ENCODE measurements at places on chromosomes 1 and 21.

GRCh38 chr21:15010645-15011044, 54.2 kb downstream of the NRIP1 start:
- DNase-seq, result no peak

DNA sequence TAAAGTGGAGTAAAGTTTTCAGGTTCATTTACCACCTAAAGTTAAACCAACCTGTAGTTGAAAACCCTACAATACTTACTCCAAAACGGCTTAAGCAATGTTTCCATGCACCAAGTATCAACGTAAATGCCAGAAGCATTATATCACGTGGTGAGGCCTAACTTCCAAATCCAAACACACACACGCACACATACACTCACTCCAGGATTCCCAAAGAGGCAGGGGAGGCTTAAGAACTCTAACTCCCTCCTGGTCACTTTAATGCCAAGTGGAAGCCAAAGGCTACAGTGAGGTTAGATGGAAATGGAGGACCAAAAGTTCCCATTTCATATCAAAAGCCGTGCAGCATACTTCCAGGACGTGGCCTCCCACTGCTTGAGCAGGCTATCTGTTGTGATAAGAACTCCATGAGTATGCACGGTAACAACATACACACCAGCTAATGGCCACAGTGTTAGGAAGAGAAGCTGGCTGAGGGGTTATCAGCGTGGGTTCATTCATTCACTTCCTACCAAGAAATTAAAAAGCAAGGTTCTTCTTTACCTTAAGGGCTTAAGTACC, 224.1 kb downstream of the SLC45A1 start:
- no peak for DNase-seq

DNA sequence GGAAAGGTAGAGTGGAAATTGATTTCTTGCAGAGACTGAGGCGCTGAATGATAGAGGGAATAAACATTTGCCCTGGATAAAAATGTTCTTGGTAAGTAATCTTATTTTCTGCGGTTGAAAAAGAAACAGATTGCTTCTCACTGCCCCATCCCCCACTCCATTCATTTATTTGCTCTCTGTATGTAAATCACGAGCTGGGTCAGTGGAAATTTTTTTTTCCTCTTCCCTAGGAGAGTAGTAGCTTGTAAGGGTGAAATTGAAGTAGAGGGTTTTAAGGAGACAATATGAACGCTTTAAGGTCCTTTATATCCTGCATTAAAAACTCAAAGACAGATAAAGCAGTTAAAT, 1.4 kb upstream of the BRINP3 start:
- no peak for DNase-seq

DNA sequence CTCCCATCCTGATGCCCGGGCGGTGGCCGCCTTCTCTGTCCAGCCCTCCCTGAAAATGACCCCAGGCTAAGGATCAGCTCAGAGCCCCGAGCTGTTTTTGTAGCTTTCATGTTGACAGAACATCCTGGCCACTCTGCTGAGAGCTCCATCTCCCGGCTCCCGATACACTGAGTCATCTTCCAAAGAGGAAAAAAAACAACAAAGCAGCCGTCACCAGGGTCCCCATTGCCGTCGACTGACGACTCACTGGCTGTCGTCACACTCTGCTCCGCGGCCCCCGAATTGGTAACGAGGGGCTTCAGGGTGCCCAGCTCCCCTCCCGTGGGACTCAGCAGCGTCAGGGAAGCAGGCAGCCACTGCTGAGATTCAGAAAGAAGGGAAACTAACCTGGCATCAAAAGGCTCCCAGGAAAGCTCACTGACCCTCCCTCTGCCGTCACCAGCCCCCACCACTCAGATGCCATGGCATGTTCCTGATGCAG, 67.2 kb downstream of the CD46 start:
- no peak for DNase-seq

DNA sequence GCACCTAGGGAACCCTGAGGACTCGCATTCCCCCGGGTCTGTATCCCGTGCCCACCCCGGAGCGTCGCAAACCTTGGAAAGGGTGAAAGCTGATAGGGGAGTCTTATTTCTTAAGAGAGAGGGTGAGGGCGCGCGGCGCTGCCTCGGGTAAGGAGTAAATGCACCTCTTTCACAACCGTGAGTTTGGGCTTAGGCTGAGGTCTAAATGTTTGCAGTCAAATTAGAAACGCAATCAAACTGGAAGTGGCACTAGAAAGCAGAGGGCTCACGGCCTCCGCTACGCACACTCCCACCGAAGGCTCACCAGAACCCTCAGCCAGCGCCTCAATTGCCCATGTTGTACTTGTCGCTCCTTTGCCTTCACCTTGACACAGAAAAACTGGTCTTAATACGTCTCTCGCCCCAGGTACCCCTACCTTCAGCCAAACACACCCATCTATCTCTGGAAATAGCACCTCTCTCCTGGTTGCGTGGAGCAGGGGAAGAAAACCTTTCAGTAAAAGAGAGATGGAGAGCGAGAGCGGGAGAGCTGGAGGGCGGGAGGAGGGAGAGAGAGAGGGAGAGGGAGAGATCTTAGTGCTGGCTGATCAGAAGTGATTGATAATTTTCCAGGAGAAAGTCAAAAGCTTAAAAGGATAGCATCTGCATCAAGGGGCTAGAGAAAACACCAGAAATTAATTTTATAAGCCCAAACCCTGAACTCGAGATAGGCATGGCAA, 1.7 kb upstream of the HLX start:
- DNase-seq, result peak; percentile 46

DNA sequence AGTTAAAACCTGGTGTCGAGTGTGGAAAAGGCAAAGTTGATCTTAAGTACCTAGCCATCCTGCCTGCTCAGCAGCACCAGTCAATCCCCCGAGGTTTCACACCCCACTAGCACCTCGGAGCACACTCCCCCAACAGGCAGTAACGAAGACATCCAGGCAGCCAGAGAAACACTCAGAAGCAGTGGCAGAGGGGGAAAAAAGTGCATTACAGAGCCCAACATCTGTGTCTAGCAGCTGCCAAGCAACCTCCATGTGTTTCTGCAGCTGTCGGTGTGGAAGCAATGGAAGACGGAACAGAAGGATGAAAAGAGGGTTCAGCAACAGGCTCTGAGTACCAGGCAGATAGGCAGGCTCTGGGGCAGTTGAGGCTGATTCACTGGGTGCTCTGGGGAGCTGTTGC, 73.4 kb upstream of the PROX1 start:
- DNase-seq, result no peak

GRCh38 chr1:63428815-63429214, 61.4 kb downstream of the ALG6 start:
- no peak for DNase-seq

DNA sequence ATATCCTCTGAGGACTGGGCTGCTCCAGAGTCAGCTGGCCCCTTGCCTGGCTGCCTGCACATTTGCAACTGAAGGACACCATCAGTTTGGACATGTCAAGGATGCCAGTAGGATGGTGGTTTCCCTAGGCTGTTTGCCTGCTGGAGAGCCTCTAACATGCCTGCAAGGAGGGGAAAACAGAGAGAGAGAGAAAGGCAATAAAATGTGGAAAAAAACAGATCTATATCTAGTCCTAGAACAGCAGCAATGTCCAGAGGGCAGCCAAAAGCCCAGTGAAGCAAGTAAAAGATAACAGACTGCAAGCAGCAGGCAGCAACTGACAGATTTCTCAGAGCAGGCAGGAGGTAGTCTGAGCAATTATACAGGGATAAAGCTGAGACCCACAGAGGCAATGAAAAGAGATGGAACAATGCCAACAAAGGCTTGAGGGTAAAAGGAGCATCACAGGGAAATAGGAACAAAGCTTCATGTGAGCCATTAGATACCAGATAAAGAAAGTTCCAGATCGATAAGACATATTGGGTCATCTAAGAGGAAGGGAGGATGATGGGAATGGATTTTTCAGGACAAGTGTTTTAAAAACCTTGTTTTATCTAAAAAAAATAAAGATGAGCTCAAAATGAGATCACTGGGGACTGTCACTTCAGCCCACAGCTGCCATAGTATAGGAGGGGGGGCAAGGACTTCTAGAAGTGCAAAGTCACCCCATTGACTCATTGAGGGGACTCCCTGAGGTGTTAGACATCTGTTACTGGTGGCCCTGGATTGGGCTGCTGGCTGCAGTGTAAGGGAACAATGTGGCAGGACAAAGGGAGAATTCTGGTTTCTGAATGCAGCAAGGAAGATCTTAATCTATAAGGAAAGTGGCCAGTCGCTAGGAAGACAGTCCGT, 38.6 kb upstream of the GADD45A start:
- DNase-seq, result no peak

- no peak for DNase-seq
These were observed 20.6 kb downstream of the MKNK1 start for GRCh38 chr1:46583494-46583893.

GRCh38 chr1:214418391-214418790, 133.0 kb downstream of the PTPN14 start:
- no peak for DNase-seq

DNA sequence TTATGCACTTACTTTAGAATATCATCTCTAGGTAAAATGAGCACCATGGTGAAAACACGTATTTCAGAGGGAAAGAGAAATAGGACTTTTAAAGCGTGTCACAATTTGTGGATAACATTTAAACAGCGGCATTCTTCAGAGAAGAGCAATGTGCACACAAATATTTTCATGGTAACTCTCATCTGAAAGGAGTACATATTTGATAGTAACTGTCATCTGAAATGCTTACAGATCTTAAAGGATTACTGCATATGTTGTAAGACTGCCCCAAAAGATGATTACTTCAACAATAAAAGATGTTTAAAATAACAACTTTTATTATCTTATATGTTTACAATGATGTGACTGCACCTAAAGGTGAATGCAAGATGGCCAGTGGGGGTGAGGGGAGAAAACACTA, 408.8 kb downstream of the PLA2G4A start:
- DNase-seq, result no peak

GRCh38 chr1:212410231-212410820, 4.4 kb downstream of the PACC1 start:
- peak; percentile 68 for DNase-seq

GRCh38 chr1:26580116-26580515, 50.6 kb downstream of the RPS6KA1 start:
- no peak for DNase-seq

- no peak for DNase-seq
These were observed 46.4 kb upstream of the SLC22A15 start for GRCh38 chr1:115929881-115930280.

DNA sequence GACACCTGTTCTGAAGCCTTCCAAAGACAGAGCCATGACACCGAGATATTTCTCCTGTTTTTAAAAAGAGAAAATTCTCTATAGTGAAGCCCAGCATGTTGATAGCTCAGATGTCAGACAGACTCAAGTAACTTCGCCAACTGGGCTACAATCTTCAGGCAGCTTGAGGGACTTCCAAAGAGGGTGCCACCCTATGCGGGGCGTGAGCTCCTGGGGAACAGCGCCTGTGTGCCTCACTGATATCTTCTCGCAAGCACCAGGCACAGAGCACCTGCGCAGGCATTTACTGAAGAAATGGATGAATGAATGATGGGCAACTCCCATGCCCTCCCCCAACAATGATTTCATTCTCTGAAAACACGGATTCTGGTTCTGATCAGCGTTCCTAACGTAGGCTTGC, 17.6 kb downstream of the RIPK4 start:
- no peak for DNase-seq

DNA sequence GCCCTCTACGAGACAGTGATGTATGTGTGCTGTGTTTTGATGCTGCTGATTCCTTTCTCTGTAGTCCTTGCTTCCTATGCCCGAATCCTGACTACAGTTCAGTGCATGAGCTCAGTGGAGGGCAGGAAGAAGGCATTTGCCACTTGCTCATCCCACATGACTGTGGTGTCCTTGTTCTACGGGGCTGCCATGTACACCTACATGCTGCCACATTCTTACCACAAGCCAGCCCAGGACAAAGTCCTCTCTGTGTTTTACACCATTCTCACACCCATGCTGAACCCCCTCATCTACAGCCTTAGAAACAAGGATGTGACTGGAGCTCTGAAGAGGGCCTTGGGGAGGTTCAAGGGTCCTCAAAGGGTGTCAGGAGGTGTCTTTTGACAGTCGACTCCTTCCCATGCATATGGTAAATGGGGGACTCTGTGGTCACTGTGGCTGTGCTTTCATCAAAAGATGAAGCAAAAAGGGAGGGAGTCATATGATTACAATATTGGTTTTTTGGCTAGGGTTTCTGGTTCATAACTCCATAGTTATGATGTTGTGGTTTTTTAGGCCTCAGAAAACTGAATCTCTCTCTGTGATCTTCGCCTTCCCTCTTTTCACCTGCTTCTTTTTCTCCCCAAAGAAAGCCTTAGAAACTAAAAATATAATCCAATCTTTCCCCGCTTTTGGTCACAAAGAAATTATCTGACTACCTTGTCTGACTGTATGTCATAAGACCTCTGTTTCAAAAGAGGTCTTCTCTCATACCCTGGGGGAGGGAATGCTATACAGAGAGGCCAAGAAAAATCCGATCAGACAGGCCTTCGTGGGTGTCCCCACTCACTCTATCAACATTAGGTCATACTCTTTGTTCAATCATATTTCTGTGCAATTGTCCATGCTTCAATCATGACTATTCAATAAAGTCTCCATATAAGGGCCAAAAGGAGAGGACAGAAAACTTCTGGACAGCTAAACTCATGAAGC, 4.2 kb downstream of the OR2T1 start:
- DNase-seq, result no peak

DNA sequence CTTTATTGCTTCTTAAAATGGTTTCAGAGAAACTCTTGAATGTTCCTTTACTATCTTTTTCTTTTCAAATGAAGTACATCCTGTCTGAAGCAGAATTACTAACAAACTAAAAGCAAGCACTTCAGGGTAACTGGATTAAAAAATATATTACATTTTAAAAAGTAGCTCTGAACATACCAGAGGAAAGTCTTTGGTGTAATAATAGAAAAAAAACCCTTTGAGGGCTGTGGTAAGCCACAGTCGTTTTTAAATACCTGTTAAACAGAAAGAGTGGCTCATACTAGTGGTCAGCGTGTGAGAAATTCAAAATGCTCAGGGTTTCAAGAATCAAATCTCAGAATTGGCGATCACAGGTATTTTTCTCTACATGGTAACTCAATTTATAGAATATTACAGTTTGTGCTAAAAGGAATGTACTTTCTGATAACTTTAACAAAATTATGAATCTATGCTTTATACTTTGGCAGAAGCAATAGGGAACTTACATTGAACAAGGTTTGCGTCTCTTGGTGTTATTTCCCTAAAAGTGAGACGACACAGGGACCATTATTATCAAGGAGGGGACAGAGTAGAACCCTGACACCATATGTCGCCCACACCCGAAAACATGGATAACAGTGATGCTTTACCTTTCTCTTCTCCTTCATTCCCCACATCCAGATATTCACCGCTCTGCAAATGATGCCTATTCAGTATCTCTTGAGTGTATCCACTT, 97.0 kb upstream of the DPH5 start:
- no peak for DNase-seq

DNA sequence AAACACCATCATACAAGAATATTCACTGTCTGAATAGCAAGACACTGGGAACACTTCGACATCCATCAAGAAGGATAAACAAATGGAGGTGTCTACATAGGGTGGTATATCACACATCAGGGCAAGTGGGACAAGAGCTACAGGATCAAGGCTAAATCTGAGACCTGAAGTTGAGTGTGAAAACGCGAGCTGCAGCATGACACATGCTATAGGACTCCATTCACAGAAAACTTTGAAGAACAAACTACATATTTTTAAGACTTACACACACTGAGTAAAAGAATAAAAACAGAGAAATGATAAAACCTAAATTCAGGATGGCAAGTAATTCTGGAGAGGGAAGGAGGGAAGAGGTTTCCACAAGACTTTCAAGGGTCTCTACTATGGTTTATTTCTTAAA, 2.1 kb downstream of the TTC39A start:
- DNase-seq, result no peak

Data from suppressor macrophage (primary cell).